ENCODE measurements at places on chromosomes 16 and 17.

DNA sequence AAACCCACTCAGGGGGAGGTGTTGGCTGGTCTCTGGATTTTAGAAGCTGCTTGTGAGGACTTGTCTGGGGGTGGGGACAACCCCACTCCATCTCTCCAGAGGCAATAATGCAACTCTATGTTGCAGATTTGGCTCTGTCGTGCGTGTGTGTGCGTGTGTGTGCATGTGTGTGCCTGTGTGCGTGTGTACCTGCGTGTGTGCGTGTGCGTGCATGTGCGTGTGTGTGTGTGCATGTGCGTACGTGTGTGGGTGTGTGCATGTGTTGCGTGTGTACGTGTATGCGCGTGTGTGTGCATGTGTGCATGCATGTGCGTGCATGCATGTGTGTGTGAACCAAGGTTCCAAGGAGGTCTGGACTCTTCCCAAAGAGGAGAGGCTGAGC is 120.4 kb upstream of the LHX1 start:
- no peak for DNase-seq

GRCh38 chr16:83187405-83187804 is 560.6 kb downstream of the CDH13 start:
- DNase-seq, result no peak

DNA sequence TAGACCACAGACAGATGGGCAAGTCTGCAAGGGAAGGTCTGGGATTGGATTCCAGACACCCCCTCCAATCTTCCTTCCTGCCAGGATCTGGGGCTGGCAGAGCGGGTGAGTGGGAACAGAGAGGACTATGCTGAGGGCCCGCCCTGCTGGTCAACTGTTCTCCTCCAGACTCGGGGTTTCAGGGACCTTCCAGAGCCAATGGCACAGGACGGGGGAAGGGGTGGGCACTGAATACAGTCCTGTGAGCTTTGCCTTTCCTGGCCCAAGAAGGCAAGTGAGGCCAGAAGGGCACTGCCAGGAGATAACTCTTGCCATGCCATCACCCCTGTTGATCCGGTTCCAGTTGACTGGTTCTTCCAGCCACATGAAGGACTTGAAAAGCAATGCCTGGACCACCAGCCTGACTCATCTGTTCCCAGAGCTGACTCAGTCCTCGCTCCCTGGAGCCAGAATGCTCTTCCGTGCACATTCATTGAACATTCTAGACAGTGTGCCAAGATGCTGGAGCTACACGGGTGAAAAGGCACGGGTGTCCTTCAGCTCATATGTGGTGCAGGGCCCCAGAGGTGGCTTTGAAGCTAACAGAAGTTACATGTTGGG is 533 bp upstream of the MEFV start:
- no peak for DNase-seq

DNA sequence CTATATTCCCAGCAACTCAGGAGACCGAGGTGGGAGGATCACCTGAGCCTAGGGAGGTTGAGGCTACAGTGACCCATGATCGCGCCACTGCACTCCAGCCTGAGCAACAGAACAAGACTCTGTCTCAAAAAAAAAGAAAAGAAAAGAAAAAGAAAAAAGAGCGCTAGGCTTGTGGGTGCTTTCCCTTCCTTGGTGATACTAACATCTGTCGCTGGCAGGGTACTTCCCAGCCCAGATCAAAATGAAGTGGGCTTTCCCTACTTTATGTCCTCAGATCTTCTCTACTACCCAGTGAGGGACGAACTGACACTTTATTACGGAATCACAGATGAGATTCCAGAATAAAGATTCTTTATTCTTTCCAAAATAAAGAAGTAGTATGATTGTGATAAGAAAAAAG is 103.8 kb upstream of the NOL11 start:
- no peak for DNase-seq

- DNase-seq, result peak; percentile 32
Measured at GRCh38 chr17:6574687-6575595, 18.6 kb upstream of the PITPNM3 start.

- DNase-seq, result no peak
Measured at GRCh38 chr17:28969706-28970393, 18.5 kb upstream of the PHF12 start.

DNA sequence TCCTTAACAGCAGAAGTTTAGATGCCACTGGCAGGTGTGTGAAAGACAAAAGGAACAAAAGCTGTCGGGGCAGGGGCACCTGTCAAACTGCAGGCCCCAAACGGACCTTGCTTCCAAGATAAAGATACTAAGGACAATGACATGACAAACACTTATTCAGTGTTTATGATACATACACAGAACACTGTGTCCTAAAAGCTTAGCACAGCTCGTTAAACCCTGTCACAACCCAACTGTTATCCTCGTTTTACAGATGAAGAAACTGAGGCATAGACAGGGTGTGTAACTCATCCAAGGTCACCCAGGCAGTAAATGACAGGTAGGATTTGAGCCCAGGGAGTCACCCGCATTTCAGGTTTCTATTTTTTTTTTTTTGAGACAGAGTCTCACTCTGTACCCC is 9.6 kb downstream of the SDK2 start:
- DNase-seq, result no peak

DNA sequence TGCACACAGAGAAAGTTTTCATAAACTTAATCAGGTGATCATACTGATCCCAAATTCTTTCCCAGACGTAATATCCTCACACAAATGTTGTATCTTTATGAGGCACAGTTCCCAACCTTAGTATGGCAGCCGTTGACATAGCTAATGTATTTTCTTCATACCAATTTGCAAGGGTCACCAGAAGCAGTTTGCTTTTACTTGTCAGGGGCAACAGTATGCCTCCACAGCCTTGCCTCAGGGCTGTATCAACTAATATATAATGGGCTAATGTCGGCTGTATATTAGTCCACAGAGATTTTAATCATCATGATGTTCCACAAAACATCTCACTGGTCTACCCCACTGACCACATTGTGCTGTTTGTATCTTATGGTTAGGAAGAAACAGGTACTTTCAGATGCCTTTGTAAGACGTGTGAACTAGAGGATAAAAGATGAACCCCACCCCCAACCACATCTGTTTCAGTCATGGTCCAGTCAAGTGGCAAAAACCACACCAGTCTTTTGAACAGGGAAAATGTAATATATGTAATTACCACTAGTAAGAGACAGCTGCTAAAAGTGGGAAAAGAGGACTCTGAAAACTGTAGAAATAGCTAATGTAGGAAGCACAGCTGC is 55.2 kb downstream of the GAN start:
- no peak for DNase-seq

Measured in activated CD4-positive, alpha-beta T cell treated with anti-CD3 and anti-CD28 coated beads for 4 hours (primary cell).